ENCODE measurements at places on chromosomes 13 and 19.

DNA sequence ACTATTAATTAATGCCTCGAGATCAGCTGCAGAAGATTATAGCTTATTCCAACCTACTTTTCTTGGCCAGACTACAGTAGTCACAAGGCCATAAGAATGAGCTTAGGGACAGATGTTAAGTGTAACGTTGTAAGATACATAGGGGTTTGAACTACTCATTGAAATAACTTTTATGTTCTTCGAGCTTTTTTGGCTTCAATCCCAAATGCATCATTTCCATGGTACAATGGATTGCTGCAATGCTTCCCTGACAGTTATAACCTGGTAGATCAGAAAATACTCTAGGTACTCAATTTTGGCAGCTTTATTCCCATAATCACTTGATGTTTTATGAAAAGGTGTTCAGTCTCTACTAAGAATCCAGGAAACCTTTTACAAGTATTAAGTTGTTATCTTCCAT, 2216.7 kb upstream of the PCDH20 start:
- DNase-seq: no peak

- no peak for DNase-seq
These were observed 11.6 kb downstream of the ARRDC5 start for GRCh38 chr19:4891066-4891465.

GRCh38 chr13:20457670-20458069, 68.0 kb downstream of the CRYL1 start:
- DNase-seq: no peak

DNA sequence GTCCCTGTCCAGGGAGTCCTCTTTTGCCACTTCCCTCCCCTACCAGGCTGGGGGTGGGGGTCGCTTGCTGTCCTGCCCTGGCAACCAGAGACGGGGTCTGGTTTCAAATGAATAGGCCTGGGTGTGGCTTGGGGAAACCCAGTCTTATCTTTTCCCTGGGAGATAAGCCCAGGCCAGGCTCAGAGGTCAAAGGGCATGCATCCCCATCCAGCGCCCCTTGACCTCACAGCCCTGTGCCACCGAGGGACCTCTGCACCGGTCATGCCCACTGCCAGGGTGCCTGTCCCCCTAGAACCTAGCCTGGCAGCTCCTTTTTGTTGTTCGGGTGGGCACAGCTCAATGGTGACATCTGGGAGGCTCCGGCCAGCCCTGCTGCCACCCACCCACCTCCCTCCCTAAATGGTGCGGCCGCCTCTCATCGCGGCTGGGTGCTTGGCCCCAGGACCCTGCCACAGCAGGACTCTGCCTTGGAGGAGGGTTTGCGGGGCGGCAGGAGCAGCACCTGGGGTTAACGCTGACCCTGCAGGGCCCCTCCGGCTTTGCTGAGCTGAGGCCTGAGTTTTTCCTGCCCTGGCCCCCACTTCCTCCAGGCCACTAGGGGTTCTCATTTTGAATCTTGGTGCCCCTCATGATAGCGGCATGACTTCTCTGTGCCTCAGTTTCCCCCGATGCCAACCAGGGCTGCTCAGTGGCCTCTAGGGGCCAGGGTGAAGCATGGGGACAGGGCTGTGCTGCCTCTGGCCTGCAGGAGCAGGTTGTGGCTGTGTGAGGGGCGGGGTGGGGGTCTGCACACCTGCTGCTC, 2.9 kb upstream of the CERS1 start:
- no peak for DNase-seq

DNA sequence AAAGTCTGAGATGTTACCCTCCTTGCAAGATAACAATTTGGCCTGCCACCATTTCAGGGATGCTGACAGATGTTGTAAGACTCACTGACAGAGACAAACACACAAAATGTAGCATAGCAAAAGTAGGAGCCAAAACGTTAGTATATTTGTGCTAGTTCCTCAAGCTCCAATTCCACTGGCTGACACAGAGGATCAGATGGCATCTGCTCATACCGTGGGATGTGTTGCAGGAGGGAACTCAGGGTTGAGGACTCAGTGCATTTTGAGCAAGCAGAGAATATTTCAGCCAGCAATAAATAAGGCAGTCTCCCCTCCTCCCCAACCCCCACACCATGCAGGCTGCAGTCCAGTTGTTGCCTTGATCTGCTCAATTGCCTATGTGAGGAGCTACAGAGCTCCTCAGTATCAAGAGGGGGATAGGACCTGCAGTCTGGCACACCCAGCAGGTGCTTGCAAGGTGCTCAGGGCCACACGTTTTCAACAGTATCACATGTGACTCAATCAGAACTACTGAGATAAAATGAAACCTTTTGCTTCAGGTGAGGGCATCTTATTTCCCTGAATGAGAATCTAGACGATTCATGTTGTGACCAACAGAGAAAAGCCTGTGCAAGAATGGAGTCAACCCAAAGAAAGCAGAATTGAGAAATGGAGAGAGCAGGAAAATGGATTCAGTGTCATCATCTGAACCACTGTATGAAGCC, 23.6 kb upstream of the LRCH1 start:
- DNase-seq: no peak

- DNase-seq: peak; percentile 17
These were observed 598 bp upstream of the LPAR2 start for GRCh38 chr19:19628501-19629134.

GRCh38 chr19:35738887-35739229, 3.4 kb downstream of the IGFLR1 start:
- DNase-seq: no peak

- DNase-seq: no peak
These were observed 23.0 kb downstream of the GPC6 start for GRCh38 chr13:93249364-93250306.

DNA sequence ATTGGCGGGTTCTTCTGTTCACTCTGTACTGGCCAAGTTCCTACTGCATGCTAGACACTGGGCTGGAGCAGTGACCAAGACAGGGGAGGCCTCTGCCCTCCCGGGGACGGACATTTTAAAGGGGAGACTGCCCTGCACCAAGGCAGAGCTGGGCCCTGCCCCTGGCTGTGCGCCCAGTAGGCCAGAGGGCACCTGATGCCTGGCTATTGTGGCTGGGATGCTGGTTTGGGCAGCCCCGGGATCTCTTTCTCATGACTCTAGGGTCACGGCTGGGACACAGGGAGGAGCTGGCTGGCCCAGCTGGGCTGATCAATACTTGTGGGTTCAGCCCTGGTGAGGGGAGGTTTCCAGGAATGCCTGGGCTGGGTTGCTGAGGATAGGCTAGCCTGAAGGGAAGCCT, 17.7 kb downstream of the LIPE start:
- DNase-seq: no peak

DNA sequence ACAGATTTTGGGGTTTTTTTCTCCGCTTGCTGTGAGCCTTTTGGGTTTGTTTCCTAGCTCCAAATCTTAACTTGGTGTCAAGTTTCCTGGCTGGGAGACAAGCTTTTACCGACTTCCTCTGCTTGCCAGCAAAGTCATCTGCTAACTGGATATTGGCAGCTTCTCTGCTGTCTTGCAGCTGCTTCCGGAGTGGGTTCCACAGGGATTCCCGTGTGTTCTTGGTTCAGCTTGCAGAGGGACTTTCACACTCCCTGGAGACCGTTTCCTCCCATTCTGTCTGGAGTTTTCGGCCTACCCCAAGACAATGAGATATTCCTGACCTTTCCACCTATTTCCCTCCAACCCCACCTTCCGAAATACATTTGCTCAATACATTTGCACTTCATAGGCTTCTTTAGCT, 2.2 kb upstream of the COLGALT1 start:
- DNase-seq: no peak

DNA sequence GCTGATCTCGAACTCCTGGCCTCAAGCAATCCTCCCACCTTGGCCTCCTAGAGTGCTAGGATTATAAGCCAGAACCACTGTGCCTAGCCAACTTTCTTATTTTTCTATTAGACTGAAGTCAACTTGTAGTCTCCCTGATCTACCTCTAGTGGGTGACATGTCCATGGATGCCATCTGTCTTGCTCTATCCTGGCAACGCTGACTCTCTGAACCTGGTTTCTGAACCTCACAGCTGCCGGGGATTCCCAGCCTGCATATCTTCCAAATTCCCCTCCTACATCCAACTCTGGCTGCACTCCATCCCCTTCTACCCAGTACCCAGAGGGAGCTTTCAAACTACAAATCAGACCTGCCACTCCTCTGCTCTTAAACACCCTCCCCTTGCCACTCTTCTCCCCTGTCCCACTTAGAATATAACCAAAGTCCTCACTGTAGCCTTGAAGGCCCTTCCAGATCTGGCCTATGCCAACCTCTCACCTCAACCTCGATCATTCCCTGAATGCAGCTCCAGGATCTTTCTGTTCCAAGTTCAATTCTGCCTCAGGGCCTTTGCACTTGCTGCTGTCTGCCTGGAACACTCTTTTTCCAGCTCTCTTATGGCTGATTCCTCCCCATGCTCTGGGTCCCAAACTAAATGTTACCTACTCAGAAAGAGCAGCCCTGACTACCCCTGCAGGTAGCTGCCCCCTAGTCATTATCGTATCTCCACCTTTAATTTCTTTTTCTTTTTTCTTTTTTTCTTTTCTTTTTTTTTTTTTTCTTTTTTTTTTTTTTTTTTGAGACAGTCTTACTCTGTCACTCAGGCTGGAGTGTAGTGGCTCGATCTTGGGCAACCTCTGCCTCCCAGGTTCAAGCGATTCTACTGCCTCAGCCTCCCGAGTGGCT, 2.2 kb downstream of the CLIP3 start:
- DNase-seq: no peak

DNA sequence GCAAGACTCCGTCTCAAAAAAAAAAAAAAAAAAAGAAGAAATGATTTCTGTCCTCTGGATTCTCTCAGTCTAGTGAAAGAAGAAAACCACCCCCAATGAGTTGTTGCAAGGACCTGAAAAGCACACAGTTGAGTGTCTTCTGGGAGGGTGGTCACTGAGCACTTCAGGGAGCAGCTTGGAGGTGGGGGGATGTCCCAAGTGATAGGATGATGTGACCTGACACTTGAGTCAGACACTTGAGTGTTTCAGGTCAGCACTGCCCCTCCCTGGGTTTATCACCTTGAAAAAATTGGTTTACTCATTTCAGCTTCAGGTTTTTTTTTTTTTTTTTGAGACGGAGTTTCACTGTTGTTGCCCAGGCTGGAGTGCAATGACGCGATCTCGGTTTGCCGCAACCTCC, 63.2 kb downstream of the ZNF823 start:
- no peak for DNase-seq

DNA sequence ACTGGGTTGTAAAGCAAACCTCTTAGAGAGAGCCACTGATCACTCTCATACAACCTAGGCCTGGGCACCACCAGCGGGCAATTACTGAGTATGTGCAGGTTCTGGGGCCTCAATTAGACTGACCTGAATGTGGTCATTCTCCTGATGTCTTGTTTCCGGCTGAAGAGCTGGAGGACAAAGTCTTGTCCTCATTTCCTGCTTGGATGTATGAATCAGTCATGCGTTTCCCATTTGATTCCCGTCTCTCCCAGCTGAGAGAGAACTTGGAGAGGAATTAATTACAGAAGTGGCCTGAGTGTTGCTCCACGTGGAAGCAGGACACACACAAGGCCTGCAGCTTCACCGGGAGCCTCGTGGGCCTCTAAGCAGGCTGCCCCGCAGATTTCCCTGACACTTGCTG, 799.3 kb upstream of the ARGLU1 start:
- no peak for DNase-seq

- DNase-seq: no peak
These were observed 52.8 kb downstream of the COL4A2 start for GRCh38 chr13:110359840-110360301.

GRCh38 chr19:13670846-13671245, 93.5 kb upstream of the MRI1 start:
- DNase-seq: no peak

- DNase-seq: no peak
These were observed 167.5 kb upstream of the TMTC4 start for GRCh38 chr13:100842136-100842535.

All from activated naive CD4-positive, alpha-beta T cell (primary cell).